Brain pericyte (primary cell): ENCODE measurements at places on chromosomes 6 and 20.

DNA sequence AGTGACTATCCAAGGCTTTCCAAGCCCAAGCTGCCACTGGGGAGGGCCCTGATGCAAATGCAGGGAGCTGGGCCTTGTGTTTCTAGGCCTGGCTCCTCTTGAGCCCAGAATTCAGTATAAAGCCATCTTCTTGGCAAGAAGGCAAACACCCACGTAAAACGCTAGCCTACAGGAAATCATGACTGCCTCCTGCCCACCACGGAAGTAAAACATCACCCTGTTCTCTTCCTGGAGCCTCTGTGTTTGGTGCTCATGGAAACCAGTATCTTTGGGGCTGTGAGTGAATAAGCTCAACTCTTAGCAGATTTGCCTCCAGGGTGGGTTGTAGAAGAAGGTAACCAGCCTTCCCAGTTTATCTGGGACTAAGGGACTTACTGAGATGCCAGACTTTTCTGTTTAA, 271.0 kb downstream of the ZNF217 start:
- no peak for DNase-seq

DNA sequence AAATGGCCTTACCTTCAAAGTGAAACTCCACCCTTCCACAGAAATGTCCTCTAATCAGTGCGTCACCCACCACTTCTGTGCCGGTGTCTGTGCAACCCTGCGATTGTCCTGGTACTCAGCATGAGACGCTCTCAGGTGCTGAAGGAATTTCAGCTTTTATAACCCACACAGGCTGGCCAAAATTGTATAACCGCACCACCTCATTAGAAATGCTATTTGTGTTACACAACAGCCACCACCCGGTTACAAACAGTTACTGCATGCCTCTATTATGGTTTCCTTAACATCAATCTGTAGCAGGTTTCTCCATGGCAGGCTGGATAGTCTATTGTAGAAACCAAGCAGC, 51.5 kb downstream of the SLC23A2 start:
- no peak for DNase-seq

DNA sequence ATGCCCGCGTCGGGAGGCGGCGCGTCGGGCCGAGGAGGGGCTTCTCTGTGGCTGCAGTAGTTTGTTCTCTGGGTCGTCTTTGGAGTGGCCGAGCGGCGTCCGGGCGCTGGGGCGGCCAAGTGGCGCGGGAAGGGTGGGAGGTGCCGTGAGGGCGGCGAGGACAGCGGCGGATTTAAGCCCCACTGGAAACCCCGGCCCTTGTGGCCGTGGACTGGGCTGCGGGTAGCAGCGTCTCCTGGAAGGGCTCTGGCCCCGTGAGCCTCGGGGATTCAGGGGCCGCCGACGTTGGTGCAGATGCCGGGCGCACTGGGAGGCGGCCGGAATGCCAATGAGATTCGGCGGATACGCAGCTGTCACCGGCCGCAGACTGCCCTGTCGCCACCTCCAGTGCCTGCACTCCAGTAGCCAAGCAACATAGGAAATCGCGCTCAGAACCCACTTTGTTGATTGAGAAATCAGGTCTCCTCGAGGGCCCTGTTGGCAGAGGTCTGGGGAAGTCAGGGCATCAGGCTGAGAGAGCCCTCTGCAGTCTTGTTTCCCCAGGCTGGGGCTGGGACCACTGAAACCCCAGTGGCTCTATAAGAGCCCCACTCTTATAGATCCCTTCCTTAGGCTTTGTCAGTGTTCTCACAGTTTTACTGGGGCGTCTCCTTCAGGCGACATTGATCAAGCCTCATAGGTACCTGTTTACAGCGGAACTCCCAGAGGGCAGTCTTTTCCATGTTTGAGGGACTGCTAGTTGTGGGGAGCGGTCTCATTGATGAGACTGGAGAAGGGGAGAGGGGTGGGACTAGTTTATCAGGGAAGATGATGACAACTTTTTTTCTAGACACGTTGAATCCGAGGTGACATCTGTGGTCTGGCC, 642 bp downstream of the GZF1 start:
- DNase-seq: no peak

GRCh38 chr6:162343936-162344645, 383.5 kb downstream of the PRKN start:
- no peak for DNase-seq

DNA sequence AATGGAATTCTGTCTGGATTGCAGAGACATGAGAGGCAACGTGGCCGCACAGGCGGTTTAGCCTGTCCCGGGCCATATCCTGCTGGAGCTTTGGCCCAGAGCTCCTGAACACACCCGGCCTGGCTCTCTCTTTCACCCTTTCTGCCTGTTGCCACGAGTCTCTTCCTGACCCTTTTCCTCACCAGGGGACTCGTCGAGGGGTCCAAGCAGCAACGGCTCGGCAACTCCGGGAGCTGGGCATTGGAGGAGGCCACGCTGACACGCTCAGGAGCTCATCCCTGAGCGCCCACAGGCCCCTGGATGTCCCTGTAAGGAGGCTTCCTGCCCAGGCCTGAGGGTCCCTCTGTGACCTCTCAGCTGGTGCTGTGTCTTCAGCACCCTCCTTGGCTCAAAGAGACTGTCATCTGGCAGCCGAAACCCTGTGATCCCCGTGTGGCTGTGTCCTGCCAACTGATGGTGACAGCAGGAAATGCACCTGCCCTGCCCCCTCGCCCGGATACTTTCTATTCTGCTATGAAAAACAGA, 103.8 kb downstream of the RNASET2 start:
- DNase-seq: no peak

DNA sequence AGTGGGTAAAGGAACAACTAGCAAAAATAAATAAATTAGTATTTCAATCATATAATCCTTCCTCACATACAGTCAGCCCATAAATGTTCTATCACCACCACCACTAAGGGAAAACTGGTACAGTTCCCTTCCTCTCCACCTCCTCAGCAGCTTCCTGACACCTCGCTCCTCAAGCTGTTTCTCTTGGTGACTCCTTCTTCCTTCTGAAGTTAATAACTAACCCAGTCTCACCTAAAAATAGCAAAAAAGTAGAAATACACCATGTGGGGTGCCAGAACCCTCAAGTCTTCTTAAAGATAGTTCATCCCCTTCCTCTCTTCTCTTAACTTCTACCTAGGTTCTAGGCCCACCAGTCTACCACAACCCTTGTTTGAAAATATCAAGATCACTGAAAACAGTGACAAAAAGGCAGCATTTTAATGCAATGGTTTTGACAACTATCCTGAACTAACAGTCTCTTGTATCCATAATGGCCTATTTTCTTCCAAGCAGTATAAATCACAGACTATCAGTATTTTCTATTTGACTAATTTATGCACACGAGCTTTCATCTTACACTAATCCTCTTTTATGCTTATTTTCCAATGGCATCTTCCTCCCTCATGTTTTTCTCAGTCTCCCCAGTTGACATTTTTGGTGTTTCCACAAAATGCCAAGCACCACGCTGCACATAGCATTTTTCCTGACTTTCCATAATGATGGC, 85.5 kb downstream of the KHDC1L start:
- no peak for DNase-seq

- no peak for DNase-seq
Measured at GRCh38 chr6:52077961-52078625, 9.3 kb downstream of the PKHD1 start.

DNA sequence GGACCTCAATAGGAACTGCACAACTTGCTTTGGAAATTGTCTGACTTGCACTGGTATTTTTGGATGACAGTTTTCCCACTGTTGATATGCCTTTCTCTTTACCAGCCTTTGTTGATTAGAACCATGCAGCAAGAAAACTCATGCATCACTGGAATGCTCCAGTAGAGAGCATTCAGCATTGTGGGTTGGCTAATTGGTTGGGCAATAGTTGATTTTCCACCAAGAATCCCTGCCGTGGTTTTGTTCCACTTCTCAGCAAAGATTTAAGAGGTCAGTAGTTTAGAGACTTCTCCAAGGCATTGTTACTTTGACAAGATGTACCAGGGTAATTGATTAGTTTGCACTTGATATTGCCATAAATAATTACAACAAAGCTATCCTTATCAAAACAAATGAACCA, 260.0 kb downstream of the DHX35 start:
- no peak for DNase-seq

DNA sequence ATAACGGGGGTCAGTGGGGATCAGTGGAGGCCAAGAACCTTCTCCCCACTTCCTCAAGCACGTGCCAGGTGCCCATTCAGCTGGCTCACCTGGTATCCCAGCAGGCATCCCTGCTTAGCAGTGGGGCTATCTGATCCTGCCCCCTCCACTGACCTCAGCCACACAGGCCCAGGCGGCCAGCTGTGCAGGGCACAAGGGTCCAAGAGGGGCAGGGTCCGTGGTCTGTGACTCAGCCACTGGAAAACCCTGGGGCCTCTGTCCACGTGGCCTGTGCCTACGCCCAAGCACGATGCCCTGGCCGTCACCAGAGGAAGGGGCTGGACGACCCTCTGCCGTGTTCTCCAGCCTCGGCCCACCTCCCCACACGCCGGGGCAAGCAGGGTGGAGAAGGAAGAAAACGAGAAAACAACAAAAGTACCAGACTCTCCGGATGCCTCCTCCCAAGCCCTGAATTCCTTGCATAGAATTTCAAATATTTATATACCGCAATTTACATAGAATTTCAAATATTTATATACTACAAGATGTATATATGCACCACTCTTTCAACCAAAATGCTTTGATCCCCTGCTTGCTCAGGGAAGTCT, 12.1 kb downstream of the PXDC1 start:
- no peak for DNase-seq

DNA sequence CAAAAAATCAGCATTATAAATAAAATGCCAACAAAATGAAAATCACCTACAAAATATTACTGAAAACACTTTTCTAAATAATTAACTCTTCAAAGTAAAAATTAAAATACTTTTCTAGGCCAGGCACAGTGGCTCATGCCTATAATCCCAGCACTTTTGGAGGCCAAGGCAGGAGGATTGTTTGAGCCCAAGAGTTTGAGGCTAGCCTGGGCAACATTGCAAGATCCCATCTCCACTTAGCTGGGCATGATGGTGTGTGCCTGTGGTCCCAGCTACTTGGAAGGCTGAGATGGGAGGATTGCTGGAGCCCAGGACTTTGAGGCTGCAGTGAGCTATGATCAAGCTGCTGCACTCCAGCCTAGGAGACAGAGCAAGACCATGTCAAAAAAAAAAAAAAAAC, 6.4 kb downstream of the SERPINB9 start:
- no peak for DNase-seq

DNA sequence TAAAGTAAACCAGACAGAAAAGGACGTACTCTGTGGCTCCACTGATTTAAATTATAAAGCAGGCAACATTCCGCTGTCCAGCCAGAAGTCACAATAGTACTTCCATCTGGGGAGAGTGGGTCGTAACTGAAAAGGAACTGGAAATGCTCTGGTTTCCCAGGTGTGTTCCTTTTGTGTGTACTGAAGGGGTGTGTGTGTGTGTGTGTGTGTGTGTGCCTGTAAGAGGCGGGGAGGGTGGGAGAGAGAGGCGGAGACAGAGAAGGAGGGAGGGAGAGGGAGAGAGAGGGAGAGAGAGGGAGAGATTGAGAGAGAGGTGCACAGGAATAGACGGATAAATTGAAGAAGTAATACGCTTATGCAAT, 178.4 kb upstream of the ZNF184 start:
- no peak for DNase-seq

DNA sequence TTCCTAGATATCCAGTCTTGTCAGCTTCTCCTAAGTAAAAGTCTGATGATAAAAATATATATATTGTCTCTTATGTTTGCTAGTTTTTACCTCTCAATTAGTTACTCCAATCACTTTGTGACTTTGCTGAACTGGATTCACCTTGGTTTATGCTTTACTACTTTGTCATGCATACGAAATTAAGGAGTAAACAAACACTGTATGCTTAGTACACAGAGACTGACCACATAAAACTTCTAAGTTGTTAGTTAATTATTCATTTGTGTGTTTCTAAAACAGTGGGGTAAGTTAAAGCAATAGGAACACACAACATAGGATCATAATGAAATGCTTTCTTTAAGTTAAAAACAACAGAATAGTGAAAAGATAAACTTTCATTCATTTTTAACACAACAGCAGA, 877.3 kb upstream of the MAP3K7 start:
- no peak for DNase-seq

DNA sequence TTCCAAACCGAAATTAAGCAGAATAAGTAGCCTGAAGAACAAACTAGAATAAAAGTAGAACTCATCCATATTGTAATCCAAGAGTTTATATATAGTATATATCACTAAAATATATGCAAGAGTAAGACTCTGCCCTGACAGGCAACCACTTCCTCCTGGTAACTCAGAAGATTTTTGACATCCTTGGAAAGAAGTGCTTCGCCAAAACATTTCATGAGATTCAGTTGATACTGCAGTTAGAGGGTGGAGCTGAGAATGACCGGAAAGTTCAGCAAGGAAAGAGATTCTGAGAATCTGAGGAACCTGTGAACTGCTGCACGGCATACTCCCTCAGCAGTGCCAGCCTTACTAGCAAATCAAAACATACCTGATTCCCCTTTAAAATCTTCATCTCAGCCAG, 79.6 kb downstream of the CDK19 start:
- DNase-seq: no peak

DNA sequence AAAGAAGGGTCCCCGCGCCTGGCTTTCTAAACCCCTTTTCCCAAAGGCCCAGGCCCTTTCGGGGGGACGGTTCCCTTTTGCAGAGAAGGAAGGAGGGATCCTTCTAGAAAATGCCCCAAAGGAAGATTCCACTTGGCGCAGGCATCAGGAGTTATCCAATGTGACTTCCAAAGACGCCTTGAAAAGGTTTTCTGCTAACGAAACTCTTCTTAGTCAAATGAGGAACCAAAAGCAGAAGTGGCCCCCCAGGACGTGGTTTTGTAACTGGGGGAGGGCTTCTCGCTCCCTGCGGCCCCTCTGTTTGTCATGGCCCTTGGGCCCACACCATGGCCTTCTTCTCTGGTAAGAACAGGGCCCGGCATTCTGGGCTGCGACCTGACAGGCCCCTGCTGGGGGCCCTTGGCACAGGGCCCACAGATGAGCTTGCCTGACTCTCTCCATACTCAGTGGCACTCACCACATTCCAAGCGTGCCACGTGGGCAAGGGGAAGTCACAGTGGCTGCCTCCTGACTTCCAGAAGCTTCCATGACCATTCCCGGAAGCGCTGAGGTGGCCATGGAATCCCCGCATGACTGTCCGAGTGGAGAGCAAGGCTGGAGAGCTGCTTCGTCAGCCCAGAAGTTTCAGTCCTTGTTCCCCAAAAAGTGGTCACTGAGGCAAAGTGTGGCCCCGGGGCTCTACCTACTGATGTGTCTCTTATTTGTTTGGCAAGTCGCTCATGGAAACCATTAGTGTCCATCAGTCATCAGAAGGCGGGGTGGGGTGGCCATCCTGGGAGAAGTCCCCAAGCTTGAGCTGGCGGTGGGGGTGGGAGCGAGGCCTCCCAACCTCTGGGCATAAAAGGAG, 834 bp upstream of the CTSZ start:
- DNase-seq: no peak

DNA sequence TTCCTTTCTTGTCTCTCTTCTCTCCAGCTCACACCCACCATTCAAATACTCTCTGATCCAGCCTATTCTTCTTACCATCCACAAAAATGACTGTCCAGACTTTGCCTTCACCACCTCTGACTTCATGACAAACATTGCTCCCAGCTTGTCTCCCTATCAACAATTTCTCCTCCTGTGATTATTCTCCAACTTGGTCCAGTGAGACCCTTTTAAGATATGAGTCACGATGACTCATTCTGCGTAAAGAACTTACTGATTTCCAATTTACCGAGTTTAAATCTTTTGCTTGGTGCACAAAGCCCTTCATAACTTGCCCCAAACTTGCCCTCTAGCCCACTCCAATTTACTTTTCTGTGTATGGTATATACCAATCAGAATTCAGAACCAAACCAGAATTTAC, 833.2 kb downstream of the MAFB start:
- DNase-seq: no peak

GRCh38 chr20:37749620-37750403, 56.0 kb downstream of the CTNNBL1 start:
- no peak for DNase-seq
